ENCODE measurements at places on chromosomes 12 and 14.

GRCh38 chr12:59234391-59234790, 314.1 kb upstream of the LRIG3 start:
- DNase-seq: no peak

DNA sequence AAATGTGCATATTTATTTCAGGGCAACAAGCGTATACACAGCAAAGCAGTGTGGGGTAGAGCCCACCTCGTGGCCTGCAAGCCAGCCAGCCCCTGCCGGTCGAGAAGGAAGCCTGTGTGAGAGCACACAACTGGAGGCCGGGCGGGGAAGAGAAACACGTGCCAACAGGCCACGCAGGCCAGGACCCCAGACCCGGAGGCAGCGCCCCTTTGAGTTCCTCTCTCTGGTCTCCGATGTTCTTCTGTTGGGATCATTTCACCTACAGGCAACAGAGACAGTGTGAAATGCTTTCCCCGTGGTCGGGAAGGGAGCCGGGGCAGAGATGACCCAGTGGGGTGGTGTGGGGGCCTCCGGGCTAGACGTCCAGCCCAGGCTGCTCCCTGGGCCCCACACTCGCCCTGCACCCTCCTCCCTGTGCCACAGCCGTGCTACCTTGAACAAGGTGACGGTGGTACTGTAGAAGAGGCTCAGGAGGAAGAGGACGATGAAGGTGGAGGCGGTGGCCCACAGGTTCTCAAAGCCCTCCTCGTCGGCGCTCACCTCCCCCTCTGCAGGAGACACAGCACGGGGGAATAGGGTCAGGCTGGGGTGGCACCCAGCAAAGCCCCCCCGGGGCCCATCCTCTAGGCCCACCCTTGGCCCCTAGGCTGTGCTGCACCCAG, 325.5 kb downstream of the TMEM121 start:
- no peak for DNase-seq

GRCh38 chr14:97380539-97380941, 583.4 kb downstream of the VRK1 start:
- no peak for DNase-seq

DNA sequence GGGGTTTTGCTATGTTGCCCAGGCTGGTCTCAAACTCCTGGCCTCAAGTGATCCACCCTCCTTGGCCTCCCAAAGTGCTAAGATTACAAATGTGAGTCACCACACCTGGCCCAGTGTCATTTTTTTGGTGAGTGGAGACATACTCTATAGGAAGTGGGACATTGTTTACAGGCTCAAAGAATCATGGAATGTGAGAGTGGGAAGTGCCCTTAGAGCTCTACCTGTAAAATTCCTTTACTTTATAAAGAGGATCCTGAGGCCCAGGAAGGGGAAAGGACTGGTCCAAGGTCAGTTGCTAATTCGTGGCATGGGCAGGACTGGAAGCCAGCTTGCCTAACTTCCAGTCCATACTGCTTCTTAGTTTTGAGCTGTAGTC, 8.7 kb upstream of the ADCK1 start:
- no peak for DNase-seq

DNA sequence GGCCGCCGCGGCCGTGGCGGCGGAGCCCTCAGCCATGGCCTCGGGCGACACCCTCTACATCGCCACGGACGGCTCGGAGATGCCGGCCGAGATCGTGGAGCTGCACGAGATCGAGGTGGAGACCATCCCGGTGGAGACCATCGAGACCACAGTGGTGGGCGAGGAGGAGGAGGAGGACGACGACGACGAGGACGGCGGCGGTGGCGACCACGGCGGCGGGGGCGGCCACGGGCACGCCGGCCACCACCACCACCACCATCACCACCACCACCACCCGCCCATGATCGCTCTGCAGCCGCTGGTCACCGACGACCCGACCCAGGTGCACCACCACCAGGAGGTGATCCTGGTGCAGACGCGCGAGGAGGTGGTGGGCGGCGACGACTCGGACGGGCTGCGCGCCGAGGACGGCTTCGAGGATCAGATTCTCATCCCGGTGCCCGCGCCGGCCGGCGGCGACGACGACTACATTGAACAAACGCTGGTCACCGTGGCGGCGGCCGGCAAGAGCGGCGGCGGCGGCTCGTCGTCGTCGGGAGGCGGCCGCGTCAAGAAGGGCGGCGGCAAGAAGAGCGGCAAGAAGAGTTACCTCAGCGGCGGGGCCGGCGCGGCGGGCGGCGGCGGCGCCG, 381 bp downstream of the YY1 start:
- DNase-seq: no peak

- no peak for DNase-seq
Measured at GRCh38 chr12:107593713-107594381, 91.8 kb upstream of the PWP1 start.

GRCh38 chr14:103862393-103862782, 15.0 kb upstream of the PPP1R13B start:
- no peak for DNase-seq

- no peak for DNase-seq
Measured at GRCh38 chr14:101128478-101129321, 225.2 kb upstream of the RTL1 start.

DNA sequence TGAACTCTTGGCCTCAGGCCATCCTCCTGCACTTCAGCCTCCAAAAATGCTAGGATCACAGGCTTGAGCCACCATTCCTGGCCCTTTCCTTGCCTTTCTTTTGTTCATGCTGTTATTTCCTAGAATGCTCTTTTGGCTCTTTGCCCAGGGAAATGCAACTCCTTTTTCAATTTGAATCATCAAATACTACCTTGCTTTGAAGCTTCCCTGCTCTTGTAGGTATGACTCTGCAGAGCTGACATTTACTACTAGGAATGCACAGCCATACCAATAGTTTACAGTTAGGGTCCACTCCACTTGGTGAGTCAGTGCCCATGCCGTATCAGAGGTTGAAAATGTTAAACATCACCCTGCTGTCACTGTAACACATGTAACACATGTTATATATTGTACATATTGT, 107.0 kb upstream of the CRY1 start:
- peak; percentile 38 for DNase-seq

DNA sequence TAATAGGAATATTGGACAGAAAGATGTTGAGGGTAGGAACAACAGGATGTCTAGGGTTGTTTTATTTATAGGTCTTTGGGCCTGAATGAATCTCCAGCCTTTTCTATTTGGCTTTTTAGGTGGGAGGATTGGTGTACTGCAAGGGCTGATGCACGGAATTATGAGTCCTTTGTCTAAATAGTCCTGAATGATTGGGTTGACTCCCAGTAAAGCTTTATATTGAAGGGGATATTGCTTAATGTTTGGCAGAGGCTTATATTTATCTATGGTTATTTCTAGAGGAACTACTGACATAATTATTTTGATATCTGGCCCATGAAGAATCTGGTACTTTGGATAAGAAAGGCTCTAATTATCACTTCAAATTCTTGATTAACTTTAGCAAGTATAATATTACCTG, 253.6 kb upstream of the AVPR1A start:
- DNase-seq: no peak

GRCh38 chr12:12004524-12004923, 66.2 kb upstream of the BCL2L14 start:
- DNase-seq: peak; percentile 57

- no peak for DNase-seq
Measured at GRCh38 chr12:94795044-94795443, 144.7 kb upstream of the TMCC3 start.

- DNase-seq: no peak
Measured at GRCh38 chr14:90454041-90455000, 57.5 kb downstream of the CALM1 start.

GRCh38 chr14:44854114-44854513, 107.6 kb downstream of the KLHL28 start:
- DNase-seq: no peak

- DNase-seq: no peak
Measured at GRCh38 chr14:93031505-93032315, 84.0 kb downstream of the ITPK1 start.

DNA sequence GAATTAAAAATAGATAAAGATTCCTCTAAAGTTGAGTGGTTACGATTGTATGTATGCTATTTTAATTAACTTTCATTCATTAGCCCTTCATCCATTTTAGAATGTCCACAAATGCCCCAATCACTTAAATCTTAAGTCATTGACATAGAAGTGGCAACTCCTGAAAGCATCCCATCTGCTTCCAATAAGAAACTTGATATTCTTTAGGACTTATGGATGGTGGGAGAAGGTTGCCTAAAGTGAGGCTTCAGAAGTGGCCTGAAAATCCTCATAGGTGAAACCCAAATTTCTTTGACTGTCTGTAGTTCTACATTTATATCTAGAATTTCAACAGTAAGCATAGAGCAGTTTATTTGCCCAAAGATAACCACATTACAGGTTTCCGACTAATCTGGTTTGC, 161.7 kb upstream of the HMGA2 start:
- no peak for DNase-seq

DNA sequence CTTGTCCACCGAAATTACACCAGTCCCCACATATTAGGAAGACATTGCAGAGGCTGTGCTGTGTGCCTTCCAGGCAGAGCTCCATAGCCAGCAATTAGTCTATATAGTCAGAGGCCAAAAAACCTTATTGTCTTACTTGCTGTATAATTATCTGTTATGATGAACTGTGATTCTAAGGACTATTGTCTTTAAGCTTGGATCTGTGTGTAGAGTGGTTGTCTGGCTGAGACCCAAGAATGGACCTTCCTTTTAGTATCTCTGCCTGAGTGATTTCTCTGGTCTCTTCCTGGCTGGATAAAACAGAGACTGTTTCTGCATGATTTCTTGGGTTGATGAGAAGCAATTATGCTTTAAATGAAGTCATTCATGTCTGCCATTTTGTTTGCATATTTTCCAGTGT, 465.3 kb downstream of the PRKD1 start:
- peak; percentile 88 for DNase-seq

GRCh38 chr14:90193925-90194324, 62.4 kb upstream of the PSMC1 start:
- DNase-seq: no peak

- DNase-seq: no peak
Measured at GRCh38 chr14:53148671-53149070, 4.5 kb downstream of the DDHD1 start.

DNA sequence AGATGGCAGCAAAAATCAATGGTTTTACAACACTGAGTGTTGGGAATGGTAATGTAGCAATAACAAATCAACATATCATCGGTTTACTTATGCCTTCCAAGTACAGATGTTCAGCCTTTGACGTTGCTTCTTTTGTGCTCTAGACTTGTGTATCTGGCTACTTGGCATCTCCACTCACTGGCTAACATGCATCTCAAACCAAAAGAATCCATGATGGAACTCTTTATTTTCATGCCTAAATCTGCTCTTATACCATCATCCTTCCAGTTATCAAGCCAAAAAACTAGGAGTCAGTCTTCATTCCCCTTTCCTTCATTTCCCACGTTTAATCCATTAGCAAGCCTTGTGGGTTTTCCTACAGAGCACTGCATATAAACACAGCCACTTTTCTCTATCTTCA, 89.2 kb upstream of the USP44 start:
- no peak for DNase-seq

GRCh38 chr14:63487724-63488123, 55.5 kb downstream of the PPP2R5E start:
- DNase-seq: no peak

DNA sequence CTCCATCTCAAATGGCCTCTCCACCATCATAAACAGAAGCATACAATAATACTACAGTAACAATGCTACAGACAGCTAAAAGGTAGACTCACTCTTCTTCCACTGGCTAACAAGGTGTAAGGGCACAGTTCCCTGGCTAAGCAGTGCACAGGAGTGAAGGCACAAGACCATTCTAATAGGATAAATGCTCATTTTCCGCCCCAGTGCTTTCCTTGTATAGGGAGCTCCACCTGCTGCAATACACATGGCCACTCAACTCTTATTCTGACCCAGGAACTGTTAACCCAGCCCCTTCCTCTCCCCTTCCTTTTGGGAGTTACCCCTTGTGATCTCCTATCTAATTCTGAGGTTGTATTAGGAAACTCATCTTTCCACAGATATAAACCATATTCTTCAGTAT, 124.6 kb downstream of the KCNK10 start:
- DNase-seq: peak; percentile 52

DNA sequence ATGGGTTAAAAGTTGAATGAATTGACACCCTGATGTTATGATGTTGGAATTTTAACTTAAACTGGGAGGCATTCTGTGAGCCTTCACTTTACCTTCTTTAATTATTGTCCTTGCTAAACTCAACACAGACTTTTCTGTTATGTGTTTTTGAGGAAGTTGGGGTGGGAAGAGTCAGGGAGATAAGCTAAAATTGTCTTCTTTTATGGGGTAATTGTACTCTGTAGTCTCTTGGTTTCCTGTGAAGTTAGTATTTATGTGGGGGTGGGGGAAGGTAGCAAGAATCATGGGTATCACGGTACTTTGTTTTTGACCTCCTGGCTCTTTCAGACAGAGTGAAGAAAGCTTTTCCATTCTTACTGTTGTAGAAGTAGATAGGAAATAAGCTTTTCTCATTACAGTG, 32.9 kb downstream of the RAB21 start:
- DNase-seq: no peak

DNA sequence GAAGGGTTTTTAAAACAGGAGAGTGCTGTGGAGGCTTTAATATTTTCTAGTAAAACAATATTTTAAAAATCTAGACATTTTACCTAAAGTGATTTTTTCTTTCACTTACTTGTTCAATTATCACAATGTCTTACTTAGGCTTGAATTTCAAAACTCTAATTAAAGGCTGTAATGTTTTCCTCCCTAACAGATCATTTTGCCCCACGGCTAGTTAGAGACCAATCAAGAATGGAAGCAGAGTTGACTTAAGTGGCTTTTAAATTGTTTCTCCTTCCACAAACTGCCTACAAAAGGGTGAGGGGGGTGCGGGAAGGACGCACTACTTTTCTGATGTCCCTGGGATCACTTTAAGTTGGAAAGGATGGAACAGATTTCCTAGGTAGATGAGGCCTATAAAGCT, 9.5 kb upstream of the CFL2 start:
- DNase-seq: no peak

DNA sequence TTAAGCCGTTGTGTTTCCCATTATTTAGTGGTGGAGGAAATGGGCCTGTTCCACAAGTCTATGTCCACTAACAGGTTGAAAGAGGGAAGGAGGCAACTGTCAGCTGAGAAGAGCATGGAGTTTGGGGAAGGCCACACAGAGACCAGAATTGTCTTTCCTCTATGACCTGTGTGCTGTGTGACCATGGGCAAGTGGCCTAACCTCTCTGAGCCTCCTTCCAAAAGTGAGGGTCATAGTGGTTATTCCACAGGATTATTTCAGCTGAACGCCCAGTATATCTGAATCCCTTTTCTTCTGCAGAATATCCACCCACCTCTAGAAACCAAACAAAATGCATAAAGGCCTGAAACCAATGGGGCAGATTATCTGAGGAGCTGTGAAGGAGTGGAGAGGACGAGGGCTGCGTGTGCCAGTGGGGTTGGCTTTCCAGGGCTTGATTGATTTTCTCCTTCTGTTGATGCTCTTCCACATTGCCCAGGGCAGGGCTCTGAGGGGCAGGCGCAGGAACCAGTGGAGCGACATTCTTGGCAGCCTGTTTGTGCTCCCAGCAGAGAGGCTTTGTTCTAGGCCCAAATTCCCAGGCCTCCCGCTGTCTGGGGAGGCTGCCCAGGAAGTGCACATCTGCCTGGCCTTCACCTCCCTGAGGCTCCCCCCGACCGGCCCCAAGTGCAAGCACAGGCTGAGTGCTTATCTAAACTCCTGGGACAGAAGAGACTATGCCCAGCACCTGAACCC, 452.7 kb downstream of the BCL11B start:
- DNase-seq: no peak
